Hypothalamus (tissue), 51 donors: ENCODE measurements at places on chromosomes 12 and 14.

- no peak for DNase-seq
Measured at GRCh38 chr12:16297521-16297920, 20.0 kb upstream of the SLC15A5 start.

GRCh38 chr14:30532264-30532663 lies 26.7 kb upstream of the G2E3 start:
- DNase-seq = no peak

DNA sequence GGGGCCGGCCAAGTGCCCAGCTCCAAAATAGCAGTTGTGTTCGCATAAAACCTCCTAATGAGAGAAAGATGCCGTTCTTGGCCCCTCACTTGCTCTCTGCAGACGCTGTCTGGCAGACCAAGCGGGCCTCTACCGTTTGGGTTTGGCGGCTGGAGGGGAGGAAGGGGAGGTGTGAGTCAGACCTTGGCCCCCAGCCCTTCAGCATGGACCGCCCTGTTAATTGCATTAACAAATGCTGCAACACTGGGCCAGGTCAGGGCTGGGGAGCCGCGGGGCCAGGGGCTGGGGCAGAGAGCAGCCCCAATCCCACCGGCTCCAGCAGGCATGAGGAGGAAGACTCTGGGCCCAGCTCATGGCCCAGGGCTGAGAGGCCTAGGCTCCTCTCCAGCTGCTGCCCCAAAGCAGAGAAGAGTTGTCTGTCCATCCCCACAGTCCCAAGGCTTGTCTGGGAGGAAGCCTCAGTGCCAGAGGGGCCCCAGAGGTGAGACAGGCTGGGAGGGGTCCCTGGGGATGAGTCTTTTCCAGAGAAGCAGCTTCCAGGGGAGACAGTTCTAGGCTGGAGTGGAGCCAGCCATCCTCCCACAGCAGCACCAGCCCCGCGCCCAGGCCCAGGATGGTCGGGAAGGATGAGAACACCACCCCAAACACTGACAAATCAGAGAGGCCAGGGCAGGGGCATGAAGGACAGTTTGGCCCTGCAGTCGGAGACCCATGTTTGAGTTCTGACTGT lies 16.9 kb downstream of the LTBP2 start:
- DNase-seq = no peak

DNA sequence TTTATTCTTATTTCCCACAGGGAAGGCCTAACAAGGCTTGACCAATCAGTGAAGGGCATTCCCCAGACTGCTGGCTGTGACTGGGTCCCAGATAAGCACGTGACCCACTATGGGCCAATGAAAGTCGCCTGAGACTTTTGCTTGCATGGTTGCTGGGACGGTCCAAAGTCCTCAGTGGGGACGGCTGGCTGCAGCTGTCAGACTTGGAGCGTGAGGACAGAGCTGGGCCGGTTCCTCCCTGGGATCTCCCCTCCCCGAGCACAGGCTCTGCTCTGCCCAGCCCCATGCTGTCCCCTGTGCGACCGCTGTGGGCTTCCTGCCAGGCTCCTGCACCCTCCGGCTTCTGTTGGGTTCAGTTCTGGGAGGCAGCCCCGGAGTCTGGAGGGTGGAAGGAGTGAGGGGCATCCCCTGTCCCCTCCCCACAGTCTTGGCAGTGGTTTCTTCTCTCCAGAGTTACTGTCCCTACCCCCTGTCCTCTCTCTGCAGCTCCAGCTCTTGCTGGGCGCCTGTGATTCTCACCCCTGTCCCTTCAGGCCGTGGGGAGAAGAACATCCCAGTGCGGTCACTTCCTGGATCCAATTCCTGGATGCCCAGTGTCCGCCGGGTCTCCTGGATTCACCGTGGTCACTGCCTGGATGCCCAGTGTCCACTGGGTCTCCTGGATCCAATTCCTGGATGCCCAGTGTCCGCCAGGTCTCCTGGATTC lies 50.1 kb downstream of the GALNT9 start:
- DNase-seq = no peak

- DNase-seq = no peak
Measured at GRCh38 chr14:67268426-67269150, 27.4 kb downstream of the PALS1 start.

DNA sequence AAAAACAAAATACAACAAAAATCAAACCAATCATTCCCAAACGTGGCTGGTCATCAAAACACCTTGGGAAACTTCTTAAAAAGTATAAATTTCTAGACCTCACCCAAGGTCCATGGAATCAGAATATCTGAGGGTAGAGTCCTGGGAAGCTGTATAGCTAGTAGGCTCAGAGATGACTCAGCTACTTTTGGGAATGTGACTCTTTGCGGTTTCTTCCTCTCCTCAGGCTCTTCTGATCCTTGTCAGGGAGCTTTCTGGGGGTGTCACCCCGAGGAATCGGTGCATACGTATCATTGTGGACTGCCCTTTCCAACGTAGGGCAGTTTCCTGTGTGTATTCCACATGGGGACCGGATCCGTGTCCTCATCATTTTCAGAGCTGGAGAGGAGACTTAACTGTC lies 14.8 kb downstream of the JDP2 start:
- no peak for DNase-seq

GRCh38 chr14:95339301-95339865 lies 19.7 kb upstream of the CLMN start:
- DNase-seq = no peak

DNA sequence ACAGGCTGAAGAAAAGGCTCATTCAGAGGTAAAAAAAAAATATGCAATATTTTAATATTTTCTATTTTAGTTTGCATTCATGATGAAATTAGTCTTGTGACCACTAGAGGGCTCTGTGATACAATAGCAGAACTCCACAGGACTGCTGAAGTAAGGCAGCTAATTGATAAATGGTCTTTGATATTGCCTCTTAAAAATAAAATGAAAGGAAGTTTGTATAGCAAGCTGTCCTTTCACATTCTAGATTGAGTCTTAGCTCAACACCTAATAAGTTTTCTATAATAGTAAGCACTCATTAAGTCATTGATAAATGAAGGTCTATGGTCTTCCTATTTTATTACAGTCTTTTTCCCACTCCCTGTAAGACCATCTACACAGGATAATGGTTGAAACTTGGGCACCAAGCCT lies 315.7 kb downstream of the NAV3 start:
- no peak for DNase-seq

DNA sequence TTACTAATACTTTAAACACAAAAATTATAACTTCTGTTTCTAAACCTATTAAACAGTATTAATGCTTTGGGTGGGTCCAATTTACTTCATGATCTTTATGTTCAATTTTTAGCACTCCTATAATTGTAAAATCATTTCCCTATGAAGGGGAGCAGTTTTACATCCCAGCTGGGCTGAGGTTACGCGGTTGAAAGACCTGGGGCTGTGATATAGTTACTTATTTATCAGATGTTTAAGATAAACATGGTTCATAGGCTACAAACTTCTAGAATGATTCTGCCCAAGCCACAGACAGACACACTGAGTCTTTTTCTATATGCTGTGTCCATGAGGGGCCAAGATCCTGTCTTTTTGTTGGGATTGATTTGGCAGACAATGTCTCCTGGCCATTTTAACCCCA lies 44.4 kb downstream of the DYRK2 start:
- no peak for DNase-seq
